ENCODE measurements at places on chromosomes 4 and X.

- no peak for DNase-seq
Observed at GRCh38 chr4:113607998-113608397, 153.5 kb downstream of the CAMK2D start.

DNA sequence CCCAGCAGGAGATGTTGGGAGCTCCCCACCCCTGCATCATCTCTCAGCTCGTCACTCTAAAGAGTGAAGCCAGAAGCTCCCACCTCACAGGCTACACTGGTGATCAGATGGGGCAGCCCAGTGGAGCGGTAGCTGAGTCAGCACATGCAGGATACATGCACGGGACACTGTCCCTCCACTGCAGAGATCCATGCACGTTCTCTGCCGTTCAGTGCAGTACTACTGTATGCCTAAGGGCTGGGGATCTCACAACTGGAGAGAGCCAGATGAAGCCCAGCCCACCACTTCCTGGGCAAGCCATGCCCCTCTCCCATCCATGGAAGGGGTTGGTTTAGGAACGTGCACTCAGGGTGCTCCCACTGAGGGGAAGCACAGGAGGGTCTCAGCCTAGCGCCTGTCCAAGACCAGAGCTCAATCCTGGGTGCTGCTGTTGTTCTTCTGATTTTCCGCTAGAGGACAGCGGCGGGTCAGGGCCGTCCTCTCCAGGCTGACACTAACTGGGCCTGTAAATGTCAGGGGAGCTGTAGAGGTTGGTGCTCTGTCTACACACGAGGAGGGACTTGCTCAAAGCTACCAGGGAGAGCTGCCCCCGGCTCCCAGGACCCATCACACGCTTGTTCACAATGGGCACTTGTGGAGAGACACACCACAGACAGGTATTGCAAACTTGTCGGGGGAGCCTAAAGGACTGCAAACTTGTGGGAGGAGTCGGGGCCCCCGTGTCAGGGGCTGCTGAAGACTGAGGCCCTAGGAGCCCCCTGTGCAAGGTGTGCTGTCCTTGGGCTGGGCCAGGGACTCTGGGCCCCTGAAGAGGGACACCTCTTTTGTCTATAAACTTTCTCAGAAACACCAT lies 18.2 kb upstream of the ABLIM2 start:
- DNase-seq: no peak

GRCh38 chrX:106748377-106748776 lies 21.9 kb downstream of the RNF128 start:
- DNase-seq: no peak

DNA sequence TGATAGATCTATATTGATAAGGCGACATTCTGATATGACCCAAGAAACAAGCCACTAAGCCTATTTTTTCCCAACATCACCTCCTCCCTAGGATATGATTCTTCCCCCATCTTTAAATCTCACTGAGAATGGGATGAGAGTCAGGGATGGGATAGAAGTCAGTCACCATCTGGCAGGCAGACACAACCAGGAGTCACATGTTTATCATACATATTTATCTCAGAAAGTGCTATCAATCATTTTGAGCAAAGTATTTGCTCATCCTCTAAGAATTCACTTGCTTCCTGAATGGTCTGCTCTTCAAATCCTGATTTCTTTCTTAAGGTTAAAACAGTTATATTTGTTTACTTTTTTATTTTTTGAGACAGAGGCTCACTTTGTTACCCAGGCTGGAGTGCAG lies 20.3 kb downstream of the DNAAF6 start:
- no peak for DNase-seq

DNA sequence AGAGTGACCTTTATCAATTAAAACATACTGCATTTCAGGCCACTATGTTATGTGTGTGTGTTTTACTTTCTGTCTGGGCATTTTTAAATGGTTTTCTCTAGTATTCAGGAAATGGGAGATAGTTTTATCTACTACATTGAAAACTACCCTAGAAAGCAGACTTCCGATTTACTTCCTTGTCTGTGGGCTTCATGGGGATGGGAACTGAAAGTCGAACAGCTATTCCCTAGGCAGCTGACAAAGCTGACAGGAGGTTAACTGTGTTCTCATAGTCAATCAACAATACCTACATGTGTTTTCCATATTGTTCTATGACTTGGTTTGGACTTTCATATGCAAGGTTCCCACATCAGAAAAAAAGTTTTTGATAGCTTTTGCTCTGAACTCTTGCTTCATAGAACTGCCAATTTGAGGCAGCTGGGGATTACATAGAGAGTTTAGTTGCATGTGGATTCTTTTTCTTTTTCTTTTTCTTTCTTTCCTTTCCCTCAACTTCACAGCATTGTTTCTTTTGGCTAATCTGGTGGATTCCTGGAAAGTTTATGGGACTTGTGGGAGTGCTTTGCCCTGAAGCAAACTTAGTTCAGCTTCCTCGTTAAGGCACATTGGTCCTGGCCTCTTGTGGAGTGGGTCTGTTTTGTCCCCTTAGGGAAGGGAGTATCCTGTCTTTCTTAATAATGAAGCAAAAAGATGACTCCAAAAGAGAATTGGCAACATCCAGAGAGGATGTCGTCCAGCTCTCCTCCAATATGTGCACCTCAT lies 327.1 kb upstream of the GIMD1 start:
- DNase-seq: no peak
